NB4 (cell line): ENCODE measurements at places on chromosomes 1 and 21.

DNA sequence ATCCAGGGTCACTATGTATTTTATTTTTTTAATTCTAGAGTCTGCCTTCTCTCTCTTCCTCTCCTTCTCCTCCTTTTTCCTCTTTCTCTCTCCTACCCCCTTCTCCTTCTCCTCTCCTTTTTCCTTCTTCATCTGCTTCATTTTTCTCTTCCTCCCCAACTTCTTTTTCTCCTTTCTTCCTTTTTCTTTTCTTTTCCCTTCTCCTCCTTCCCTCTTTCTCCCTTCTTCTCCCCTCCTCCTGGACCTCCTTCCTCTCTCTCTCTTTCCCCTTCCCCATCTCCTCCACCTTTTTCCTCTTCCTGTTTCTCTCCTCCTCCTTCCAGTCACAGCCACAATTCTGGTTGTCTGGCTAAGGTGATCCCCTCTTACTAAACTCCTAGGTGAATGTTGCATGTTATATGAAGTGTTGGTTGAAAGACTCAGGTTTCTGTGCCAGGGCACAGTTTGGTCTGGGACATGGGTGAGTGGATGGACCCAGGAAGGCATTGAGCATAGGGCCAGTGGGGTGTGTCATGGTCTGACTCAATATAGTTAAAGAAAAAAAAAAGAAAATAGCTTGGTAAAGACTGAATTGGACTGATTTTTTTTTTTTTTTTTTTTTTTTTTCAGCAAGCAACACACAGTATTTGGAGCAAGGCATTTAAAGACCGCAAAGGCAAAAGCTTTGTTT is 266.9 kb downstream of the TGFB2 start:
- no peak for DNase-seq

- DNase-seq, result no peak
Observed at GRCh38 chr1:232166942-232167341, 463.0 kb downstream of the SIPA1L2 start.

GRCh38 chr1:153742411-153743142 is 14.7 kb downstream of the INTS3 start:
- DNase-seq, result peak; percentile 26

DNA sequence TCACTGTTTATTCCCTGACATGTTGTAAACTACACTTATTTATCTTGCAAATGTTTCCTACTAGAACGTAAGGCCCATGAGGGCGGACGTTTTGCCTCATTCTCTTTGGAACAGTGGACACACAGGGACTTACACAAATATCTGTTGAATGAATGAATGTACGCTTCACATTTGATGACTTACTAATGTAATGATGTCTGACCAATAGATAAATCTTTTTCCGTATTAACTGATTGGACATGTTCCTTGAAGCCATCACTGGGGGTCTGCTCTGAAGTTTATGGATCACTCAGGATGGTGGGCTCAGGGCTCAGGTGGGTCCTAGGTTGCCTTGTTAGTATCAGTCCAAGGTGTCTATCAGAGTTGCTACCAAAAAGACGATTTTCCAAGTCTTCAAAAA is 763.2 kb upstream of the TPTE start:
- no peak for DNase-seq

GRCh38 chr1:100539836-100540536 is 2.0 kb downstream of the GPR88 start:
- peak; percentile 61 for DNase-seq

DNA sequence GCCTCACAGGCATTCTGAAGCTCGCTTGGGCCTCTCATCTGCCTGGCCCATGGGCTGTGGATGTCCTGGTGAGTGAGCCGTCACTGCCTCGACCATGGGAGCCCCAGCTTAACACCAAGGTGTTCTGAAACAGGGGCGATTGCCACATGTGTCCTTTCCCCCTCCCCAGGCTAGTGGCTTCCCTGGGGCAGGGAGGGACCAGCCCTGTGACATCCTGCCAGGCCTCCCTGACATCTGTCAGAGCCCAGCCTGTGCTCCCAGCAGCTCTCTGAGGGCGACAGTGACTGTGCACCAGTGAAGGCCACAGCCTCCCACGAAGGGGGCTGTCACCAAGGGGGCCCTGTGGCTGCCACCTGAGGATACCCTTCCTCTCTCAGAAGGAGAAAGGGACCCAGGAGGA is 35.9 kb upstream of the CCDC27 start:
- DNase-seq, result peak; percentile 78

DNA sequence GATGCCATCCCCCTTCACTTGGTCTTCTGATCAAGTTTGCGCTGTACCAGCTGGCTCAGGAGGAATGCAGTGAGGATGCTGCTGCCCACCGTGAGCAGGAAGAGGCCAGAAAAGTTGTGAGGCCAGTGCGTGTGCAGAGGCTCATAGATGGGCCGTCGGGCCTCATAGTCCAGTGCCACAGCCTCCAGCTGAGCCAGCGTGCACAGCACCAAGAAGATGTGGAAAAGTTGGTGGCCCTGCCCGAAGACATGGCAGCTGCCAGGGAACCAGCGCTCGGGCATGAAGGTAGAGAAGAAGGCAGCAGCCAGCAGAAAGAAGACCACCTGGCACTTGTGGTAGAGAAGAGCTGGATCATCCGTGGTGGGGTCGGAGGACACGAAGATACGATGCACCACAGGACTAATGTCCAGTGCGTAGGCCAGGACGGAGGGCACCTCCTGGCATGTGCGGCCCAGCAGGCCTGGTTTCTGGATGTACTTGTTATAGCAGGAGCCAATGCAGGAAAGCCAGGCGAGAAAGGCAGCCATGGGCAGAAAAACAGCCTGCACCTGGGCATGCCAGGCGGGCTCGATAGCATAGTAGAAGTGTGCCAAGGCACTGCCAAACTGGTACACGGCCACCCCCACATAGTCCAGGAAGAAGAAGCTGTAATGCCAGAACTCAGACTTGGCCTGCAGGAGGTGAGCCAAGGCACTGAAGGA is 3.7 kb upstream of the AUNIP start:
- no peak for DNase-seq

GRCh38 chr1:14138687-14139086 is 438.7 kb downstream of the PRDM2 start:
- DNase-seq, result no peak

DNA sequence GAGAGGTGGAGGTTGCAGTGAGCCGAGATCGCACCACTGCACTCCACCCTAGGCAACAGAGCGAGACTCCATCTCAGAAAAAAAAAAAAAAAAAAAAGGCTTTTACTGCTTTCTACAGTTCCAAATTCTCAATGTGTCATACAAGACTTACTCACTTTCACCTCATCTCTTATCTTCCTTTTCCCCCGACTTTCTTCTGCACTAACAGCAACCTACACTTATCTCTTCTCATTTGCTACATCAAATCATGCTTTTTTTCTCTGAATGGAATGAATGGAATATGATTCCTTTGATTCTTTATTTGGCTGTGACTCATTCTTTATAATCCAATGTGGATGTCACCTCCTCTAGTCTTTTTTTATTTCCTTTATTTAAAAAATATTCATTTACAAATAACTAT is 168.4 kb upstream of the DMRTA2 start:
- DNase-seq, result no peak

- DNase-seq, result peak; percentile 52
Observed at GRCh38 chr1:156602557-156602993, 1.3 kb upstream of the GPATCH4 start.

DNA sequence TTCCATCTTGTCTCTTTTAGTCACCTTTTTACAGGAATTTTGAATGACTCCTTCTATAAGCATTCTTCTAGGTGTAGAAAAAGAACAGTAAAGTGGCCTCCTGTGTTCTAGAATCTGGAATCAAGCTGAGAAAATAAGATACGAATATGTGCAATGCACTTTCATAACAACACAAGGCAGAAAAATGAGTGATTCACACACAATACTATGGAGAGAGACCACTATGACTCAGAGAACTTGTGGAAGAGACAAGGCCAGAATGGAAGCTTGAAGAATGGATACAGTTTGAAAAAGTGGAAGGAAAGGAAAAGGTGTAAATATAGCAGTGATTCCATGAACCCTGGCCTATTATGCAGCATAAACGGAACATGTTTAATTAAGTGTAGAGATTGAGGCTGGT is 57.1 kb upstream of the SAMSN1 start:
- DNase-seq, result peak; percentile 37

- DNase-seq, result no peak
Observed at GRCh38 chr1:110607536-110608230, 1.5 kb upstream of the KCNA2 start.

GRCh38 chr1:218938259-218938658 is 235.4 kb upstream of the LYPLAL1 start:
- DNase-seq, result no peak

DNA sequence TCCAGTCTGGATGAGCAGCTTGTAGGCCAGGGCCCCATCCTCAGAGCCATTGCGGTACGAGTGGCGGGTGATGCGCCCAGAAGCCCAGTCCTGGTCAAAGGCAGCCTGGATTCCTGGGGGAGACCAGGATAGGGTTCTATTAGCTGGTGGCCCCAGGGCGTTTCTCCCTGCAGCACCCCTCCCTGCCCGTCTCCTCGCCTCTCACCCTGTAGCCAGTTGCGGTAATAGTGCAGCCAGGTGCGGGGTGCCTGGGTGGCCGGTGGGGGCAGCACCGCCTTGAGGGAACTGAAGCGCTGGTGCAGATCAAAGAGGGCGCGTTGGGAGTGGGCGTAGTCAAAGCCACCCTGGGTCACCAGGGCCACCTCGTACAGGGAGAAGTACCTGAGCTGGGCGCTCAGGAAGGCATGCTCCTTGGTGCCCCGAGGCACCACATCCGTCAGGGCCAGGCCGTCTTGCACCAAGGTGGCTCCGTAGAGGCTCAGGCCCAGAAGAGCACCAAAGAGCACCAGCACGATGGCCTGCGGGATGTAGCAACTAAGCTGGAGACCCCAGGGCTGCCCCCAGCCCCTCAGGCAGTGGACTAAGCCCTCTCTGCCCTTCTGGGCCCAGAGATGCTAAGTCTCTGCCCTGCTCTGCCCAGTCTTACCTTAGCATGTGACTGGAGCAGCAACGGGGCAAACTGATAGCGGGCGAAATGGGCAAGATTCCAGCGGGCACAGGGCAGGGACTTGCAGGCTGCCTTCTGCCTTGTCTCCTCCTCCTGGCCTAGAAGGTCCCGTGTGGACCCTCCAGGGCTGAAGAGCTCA is 15.7 kb downstream of the PTCH2 start:
- DNase-seq, result no peak

DNA sequence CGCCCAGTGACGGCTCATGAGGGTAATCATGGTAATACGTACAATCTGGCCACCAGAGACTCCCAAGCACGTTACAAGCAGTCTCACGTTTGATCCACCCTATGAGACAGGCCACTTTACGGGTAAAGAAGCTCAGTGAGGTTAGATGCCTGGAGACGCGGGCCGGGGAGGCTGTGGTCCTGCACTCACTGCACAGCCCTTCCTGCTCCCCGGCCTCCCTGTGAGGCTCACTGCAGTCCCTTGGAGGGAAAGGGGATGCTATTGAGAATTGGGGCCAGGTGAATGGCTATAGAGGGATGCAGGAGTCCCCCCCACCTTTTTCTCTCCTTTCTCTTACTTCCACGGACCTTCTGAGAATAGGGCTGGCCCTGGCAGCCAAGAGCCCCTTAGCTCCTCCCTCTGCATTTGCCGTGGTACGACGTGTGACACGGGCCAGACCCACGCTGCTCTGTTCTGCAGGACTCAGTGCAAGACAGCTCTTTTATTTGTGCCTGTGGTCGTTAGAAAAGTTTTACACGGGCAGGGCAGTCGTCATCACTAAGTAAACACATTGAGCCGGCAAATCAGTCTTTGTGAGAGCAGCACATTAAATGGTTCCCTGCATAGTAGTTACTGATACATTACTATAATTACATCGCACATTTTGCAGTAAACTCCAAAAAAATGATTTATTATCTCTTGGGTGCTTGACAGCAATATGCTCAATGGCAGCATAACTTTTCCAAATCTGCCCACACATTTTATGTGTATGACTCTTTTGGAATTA is 18.8 kb downstream of the KIF26B start:
- no peak for DNase-seq

DNA sequence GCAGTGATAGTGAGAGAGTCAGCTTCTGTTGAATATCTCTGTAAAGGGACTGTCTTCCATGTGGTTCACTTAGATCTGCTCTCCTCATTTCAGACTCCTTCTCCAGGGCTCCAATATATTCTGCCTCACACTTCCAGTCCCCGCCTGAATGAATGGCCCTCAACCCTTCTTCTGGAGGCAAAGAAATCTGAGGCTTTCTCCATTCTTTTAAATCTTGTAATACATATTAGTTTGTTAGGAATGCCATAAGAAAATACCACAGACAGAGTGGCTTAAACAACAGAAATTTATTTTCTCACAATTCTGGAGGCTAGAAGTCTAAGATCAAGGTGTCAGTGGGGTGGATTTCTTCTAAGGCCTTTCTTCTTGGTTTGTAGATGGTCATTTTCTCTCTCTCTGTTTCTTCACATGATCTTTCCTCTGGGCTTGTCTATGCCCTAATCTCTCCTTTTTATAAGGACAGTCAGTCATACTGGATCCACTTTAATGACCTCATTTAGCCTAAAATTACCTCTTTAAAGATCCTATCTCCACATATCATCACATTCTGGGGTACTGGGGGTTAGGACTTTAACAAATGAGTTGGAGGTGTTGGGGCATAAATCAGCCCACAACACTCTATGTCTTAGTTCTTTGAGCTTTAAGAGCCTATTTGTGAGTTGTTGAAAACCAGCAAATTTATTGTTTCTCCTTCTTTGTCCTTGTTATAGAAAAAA is 128.5 kb upstream of the KCNK2 start:
- DNase-seq, result no peak

- no peak for DNase-seq
Observed at GRCh38 chr1:183433703-183434102, 15.5 kb upstream of the NMNAT2 start.

- no peak for DNase-seq
Observed at GRCh38 chr21:42512346-42513034, 1.2 kb upstream of the SLC37A1 start.

- no peak for DNase-seq
Observed at GRCh38 chr1:200248541-200248940, 161.3 kb downstream of the ZNF281 start.

GRCh38 chr1:53116307-53116810 is 26.1 kb downstream of the SLC1A7 start:
- DNase-seq, result no peak

DNA sequence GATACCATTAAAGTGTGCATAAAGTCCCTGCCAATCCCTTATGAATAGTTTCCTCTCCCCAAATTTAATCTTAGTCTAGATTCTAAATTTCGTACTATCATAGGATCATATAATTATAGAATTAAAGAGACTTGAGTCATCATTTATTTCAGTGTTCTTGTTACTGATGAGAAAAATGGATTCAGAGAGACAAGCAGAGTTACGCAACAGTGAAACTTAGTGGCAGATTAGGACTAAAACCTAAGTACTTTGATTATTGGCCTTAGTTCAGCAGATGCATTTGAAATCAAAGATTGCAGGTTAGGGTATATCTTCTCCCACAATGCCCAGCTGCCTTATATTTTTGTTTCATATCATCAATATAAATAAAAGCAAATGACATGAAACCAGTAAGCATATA is 843 bp upstream of the KRTAP19-7 start:
- no peak for DNase-seq

GRCh38 chr1:244060686-244061085 is 9.6 kb downstream of the ZBTB18 start:
- no peak for DNase-seq

- DNase-seq, result peak; percentile 68
Observed at GRCh38 chr1:154970631-154971340, at the start of gene SHC1. Gene SHC1, minus strand, starts transcription at chr1:154970747. Its CDS starts 221 bp downstream, at chr1:154970526.

GRCh38 chr1:117838911-117839310 is 90.5 kb downstream of the GDAP2 start:
- no peak for DNase-seq
